ENCODE measurements at places on chromosomes 11 and 22. TPM values are rescaled to one million over a fixed set of nuclear protein-coding genes. Genes with fewer than 3 reads are reported as not detected.

KCNK4 gene
- not detected for polyA plus RNA-seq

GRCh38 chr11:86717817-86718501 lies 45.5 kb upstream of the ME3 start:
- DNase-seq, result no peak

DNA sequence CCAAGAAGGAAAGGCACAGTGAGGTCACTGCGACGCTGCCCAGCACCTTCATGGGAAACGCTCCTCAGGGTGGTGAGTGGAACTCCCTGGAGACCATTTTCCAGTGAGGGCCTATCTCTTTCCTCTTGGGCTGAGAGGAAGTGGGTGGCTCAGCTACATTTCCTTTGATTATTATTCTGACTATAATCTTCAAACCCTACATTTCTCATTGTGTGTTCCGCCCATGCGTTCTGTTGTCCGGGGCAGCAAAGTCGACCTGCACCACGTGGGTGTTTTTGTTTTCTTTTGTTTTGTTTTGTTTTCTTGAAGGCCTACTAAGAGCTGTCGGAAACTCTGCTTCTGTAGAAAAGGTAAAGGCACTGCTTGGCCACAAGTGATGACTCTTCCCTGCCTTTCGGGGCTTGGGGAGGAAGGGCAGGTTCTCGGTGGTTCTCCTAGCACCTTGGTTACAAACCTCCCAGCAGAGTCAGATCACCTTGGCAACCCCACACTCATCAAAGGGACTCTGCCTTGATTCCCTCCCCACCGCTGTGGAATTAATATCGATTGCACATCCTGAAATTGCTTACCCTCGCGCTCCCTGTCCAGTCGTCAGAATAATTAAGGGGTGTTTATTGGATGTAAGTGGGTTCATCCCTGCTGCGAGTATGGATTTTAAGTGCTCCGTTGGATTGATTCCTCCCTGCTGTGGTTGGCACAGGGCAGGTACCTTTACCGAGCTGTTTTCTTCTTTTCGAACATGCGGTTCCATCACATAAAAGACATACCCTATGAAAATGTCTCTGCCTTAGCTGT lies 7.3 kb downstream of the PARVB start:
- no peak for DNase-seq

DNA sequence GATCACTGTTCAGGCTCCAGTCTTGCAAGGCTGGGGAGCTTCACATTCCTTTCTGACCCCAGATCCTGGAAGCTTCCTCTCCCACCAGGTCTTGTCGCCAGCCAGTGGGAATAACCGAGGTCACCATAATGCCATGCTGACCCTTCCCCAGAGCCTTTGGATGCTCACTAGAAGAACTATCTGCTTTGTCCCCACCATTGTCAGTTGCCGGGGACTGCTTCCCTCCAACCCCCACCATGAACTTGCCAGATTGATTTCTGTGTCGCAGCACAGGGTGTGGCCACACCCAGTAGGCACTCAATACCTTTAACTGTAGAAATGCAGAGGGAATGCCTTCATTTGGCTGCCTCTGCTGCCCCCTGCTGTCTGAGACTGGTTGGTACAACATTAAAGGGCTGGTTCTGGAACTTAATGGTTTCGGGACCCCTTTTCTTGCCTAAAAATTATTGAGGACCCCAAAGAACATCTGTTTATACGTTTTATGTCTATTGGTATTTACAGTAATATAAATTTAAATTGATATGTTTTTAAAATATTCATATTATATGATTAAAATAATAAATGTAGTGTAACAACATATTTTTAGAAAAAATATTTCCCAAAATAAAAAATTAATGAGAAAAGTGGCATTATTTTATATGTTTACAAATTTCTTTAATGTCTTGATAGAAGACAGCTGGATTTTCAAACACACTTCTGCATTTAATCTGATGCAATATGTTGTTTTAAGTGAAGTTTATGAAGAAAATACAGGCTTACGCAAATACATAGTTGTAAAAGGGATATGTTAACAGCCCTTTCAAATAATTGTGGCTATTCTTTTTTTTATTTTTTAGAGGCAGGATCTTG lies 6.7 kb upstream of the GDPD5 start:
- peak; percentile 82 for DNase-seq

DNA sequence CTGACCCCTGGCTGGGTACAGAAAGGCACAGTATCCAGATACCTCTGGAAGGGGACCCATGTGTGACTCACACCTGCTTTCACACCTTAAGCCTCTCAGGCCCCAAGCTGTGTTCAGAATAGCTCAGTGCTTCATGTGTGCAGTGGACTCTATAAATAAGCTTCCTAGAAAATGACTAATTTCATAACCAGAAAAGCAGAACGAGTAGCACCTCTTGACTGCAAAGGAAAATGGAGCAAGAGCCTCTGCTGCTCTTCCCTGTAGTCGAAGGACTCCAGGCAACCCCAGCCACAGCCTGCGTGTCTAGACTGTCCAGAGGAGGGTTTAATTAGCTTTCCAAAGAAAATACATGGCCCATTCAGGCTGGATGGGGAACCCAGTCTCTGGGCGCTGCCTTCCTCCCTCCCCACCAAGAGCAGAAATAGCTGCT lies 23.1 kb downstream of the PTPN5 start:
- DNase-seq, result no peak

- DNase-seq, result no peak
Measured at GRCh38 chr11:75894036-75894585, 79.1 kb downstream of the UVRAG start.

DNA sequence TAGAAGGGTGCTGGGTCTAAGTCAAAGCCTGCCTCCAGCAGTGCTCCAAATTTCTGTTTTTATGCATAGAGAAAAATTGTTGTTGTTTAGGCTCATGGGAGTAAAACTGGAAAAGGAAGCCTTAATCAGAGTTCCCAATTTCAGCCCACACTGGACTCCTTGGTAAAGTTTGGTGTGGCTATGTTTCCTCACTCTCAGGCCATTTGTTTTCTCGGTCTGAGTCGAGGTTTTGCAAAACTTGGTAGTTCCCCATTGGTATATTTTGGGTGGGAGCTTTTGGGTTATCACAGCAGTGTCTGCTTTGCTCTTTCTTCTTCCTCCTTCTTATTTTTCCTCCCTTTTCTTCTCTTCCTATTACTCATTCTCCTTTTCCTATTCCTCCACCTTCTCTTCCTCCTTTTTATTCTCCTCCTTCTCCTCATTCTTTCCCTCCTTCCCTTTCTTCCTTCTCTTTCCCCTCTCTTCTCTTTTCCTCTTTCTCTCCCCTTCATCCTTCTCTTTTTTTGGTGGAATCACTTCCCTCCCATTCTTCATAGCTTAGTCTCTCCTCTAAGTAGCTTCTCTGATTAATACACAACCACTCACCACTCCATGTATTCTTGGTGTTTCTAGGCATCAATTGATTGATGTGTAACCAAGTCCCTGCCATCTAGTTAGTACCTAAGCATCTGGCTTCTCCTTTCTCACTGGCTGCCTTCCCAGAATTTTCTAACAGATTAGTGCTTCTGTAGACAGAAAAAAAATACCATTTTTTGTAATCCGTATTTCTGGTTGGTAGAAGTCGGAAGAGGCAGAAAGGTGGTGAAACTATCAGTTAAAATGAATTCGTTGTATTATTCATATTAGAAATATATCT lies 10.1 kb downstream of the SLC5A1 start:
- DNase-seq, result no peak

DNA sequence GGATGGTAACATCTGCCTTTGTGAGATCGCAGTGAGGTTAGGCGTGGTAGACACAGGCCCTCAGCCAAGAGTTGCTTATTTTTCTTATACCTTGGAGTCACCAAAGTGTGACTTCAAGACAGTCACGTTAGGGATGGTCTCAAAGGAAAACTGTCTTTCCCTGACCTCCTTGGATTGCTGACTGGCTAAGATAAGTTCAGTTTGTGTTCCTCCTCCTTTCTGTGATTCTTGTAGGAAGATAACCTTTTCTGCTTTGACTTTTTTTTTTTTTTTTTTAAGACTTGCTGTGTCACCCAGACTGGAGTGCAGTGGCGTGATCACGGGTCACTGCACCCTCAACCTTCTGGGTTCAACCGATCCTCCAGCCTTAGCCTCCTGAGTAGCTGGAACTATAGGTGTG lies 23.1 kb downstream of the TAB1 start:
- DNase-seq, result no peak

GRCh38 chr11:128653801-128654231 lies 40.1 kb upstream of the FLI1 start:
- peak; percentile 9 for DNase-seq

GRCh38 chr11:70495351-70496310 lies 97.3 kb downstream of the CTTN start:
- no peak for DNase-seq

- no peak for DNase-seq
Measured at GRCh38 chr22:17471886-17472535, 91.3 kb upstream of the SLC25A18 start.

Measured in small intestine (tissue), 16 donors.